Fibroblast of the aortic adventitia (primary cell): ENCODE measurements at places on chromosomes 4 and X. TPM values are rescaled to one million over a fixed set of nuclear protein-coding genes. Genes with fewer than 3 reads are reported as not detected.

The NSG1 gene
- total RNA-seq: 0.09 and 2.7 TPM in 2 replicates

The TMEM154 gene
- total RNA-seq: 5.5 and 15.5 TPM in 2 replicates

The ATP8A1 gene
- 7.5 TPM in 2 replicates for total RNA-seq

The SLITRK2 gene
- total RNA-seq: not detected in 2 replicates

The CT45A3 gene
- total RNA-seq: not detected in 2 replicates

The VEGFD gene
- 0.90 and 1.6 TPM in 2 replicates for total RNA-seq

The TRIM75 gene
- total RNA-seq: not detected in 2 replicates

The BGN gene
- total RNA-seq: 12.3 and 133 TPM in 2 replicates

The NDNF gene
- total RNA-seq: 0.36 TPM in 1 of 2 replicates, not detected in the other

The HELT gene
- total RNA-seq: not detected in 2 replicates

The SMIM10L2A gene
- 0.09 and 0.33 TPM in 2 replicates for total RNA-seq

The OTOP1 gene
- total RNA-seq: not detected in 2 replicates

The IQSEC2 gene
- 3.6 and 5.6 TPM in 2 replicates for total RNA-seq

The MEPE gene
- total RNA-seq: not detected in 2 replicates

The LDOC1 gene
- 6.9 and 12.3 TPM in 2 replicates for total RNA-seq

The PHF8 gene
- 13.8 and 17.1 TPM in 2 replicates for total RNA-seq

The SYTL4 gene
- 5.1 and 38.7 TPM in 2 replicates for total RNA-seq

The CT45A10 gene
- not detected in 2 replicates for total RNA-seq

The ADH1A gene
- 0.27 TPM in 1 of 2 replicates, not detected in the other for total RNA-seq

The FANCB gene
- total RNA-seq: 4.0 and 12.7 TPM in 2 replicates

The NHSL2 gene
- 3.9 and 6.8 TPM in 2 replicates for total RNA-seq

The XK gene
- total RNA-seq: 0.09 TPM in 1 of 2 replicates, not detected in the other

The CT47B1 gene
- not detected in 2 replicates for total RNA-seq

The CCDC120 gene
- total RNA-seq: 0.90 and 1.2 TPM in 2 replicates

The FGF5 gene
- total RNA-seq: 0.98 and 55.9 TPM in 2 replicates

The AADAT gene
- 6.2 and 7.4 TPM in 2 replicates for total RNA-seq

The IGSF1 gene
- 0.09 and 0.16 TPM in 2 replicates for total RNA-seq

The TIMM8A gene
- 3.2 and 8.8 TPM in 2 replicates for total RNA-seq

The HSFX4 gene
- total RNA-seq: not detected in 2 replicates

The TCEAL5 gene
- total RNA-seq: not detected in 2 replicates

The FABP2 gene
- total RNA-seq: not detected in 2 replicates

The PJA1 gene
- total RNA-seq: 15.7 and 31.2 TPM in 2 replicates

The TMEM150C gene
- 0.45 and 1.9 TPM in 2 replicates for total RNA-seq

The PGAM4 gene
- total RNA-seq: not detected in 2 replicates

The SAGE1 gene
- not detected in 2 replicates for total RNA-seq

The MSMO1 gene
- 101 and 141 TPM in 2 replicates for total RNA-seq

The TBC1D14 gene
- 34.0 and 65.1 TPM in 2 replicates for total RNA-seq

The NONO gene
- 330 and 444 TPM in 2 replicates for total RNA-seq

The TBC1D8B gene
- total RNA-seq: 17.1 and 17.3 TPM in 2 replicates

The HTN1 gene
- not detected in 2 replicates for total RNA-seq

The FRYL gene
- total RNA-seq: 43.8 and 60.3 TPM in 2 replicates

The F8A2 gene
- not detected in 2 replicates for total RNA-seq

The SOD3 gene
- total RNA-seq: 65.3 and 75.2 TPM in 2 replicates

The STK32B gene
- 4.0 and 5.3 TPM in 2 replicates for total RNA-seq

The CCDC158 gene
- 0.65 and 0.90 TPM in 2 replicates for total RNA-seq

The MSANTD1 gene
- total RNA-seq: 0.41 and 0.63 TPM in 2 replicates

The AKAP4 gene
- under 0.01 TPM in 1 of 2 replicates, not detected in the other for total RNA-seq

The DCLK2 gene
- 4.5 and 7.1 TPM in 2 replicates for total RNA-seq

The NEIL3 gene
- 3.7 and 20.8 TPM in 2 replicates for total RNA-seq

The SLC7A11 gene
- total RNA-seq: 21.8 and 118 TPM in 2 replicates

The REPS2 gene
- 0.82 and 1.7 TPM in 2 replicates for total RNA-seq

The PCYT1B gene
- 0.27 and 0.74 TPM in 2 replicates for total RNA-seq

The PNMA6E gene
- not detected in 2 replicates for total RNA-seq

The GABRE gene
- total RNA-seq: 29.4 and 33.2 TPM in 2 replicates

The USO1 gene
- total RNA-seq: 75.5 and 124 TPM in 2 replicates

The WAS gene
- total RNA-seq: 0.09 TPM in 1 of 2 replicates, not detected in the other

The PPP2R2C gene
- 0.49 TPM in 1 of 2 replicates, not detected in the other for total RNA-seq
